ENCODE measurements at places on chromosomes 12 and 14.

DNA sequence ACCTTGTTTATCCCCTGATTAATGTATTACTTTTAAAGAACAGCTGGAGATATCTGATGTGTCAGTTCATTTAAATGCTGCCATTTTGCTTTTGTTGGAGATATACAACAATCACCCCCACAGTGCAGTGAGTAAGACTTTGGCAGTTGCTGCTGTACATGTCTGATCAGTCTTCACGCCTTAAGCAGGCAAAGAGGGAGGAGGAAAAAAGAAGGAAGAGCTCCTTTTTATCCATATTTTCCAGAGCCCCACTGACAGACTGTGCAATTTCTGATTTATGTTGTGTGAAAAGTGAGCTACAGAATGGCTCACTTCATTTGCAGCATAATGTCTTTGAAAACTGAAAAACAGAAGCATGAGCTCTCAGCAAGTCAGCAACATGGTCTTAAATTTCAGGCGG is 319.7 kb upstream of the LRIG3 start:
- DNase-seq = no peak

- DNase-seq = no peak
Observed at GRCh38 chr14:63952933-63953437, 100.2 kb downstream of the SYNE2 start.

DNA sequence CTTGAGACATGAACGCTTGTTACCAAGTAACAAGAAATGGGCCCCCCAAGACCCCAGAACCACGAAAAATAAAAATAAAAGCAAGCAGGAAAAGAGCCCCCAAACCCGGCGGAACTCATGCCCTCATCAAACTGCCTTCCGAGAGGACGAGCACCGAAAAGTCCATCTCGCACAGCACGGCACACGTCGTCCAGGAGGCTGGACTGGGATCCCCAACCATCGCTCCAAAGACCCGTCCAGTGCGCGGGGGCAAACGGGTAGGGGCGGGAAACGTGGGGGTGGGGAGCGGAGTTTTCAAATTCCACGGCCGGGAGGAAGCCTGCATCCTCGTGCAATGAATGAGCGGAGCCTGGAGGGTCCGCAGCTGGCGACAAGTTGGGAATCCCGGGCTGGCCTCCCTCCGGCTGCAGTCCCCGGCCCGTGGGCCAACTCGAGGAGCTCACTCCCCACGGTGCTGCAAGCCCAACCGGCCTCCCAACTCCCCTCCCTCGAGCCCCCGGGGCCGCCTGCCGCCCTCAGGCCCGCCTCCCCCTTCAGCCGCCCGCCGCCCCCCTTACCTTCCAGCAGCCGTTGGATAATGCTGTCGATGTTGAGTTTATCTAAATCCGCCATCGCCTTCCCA is 484 bp downstream of the PPP1CC start:
- DNase-seq = no peak

- no peak for DNase-seq
Observed at GRCh38 chr12:103798586-103798985, 42.4 kb downstream of the NT5DC3 start.

DNA sequence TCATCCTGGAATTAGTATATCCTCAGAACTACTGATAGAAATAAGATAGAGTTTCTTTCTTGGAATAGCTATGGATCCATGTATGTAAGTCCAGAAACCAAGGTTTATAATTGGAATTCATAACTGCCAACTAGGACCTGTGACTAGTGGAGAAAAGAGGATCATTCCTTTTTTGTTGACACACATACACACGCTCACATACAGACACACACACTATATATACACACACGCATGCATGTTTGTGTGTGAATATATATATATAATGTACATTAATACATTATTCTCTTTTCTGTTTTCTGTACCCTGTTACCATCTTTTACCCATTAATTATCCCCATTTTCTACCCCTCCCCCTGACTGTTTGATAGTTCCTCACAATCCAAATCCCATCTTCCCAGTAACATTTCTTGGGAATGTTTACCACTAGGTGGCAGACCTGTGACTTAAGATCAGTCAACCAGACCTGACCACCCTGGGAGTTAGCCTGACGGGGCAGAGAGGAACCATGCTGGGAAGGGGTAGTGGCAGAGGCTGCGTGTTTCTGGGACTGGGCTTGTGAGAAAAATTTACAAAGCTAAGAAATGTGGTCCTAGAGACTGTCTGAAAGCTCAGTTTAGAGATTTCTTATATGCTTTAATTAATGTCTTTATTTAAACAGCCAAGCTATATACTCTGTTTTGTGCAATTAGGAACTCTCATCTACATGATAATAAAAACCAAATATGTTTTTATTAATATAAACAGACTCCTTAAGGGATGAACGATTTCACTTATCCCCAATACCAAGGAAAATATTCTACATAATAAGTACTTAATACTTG is 308.0 kb downstream of the PPFIA2 start:
- DNase-seq = peak; percentile 38

DNA sequence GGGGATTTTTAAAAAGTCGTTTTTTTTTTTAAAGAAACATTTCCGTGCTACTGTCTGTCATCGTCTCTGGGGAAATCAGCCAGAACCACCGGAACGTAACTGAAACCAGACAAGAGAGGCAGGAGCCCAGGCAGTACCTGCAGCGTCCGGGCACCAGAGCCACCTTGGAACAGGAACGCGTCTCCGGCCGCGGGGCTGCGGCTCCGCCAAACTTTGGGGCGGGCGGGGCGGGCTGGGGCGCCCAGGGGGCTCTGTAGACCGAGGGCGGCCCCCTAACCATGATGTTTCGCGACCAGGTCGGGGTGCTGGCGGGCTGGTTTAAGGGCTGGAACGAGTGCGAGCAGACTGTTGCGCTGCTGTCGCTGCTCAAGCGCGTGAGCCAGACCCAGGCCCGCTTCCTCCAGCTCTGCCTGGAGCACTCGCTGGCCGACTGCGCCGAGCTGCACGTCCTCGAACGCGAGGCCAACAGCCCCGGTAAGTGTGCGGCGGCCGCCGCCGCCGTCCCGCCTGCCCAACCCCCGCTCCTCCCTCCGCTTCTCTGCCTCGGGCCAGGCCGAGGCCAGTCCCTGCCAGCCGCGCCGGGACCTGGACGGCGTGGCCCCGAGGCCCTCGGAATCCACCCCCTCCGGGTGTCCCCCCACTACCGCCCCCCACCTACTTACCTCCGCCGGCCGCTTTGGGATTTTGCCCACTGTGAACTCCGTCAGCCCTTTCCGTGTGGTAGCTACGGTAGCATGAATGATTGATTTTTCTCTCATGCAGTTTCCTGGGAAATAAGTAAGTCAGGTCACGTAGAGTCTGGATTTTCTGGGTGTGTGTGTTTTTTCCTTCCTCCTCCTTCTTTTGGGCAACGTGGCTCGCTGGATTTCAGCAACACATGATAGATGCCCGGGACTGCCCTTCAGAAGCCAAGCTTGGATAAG is 972 bp downstream of the SAMD4A start:
- no peak for DNase-seq

DNA sequence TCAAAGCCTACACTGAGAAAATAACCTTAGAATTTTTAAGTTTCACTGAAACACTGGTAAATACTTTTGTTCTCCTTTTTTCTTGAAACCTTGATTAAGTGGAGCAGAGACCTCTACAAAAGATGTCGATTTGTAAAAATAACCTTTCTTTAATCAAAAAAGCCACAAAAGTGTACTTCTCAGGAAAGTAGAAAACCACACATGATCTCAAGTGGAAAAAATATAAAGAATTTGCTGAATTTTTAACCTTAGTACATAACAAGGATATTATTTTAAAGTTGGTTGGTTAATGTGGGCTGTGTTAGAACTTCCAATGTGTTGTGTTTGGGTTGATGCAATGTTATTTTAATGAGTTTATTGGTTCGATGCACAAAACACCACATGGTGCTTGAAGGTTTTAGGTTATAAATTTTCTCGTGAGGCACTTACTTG is 8.6 kb downstream of the LGR5 start:
- peak; percentile 19 for DNase-seq

- DNase-seq = no peak
Observed at GRCh38 chr14:105089746-105090492, 24.7 kb upstream of the GPR132 start.

Measured in kidney epithelial cell (primary cell).